ENCODE measurements at places on chromosomes 16 and 17.

GRCh38 chr17:65013613-65014391, 42.7 kb downstream of the GNA13 start:
- DNase-seq, result no peak

DNA sequence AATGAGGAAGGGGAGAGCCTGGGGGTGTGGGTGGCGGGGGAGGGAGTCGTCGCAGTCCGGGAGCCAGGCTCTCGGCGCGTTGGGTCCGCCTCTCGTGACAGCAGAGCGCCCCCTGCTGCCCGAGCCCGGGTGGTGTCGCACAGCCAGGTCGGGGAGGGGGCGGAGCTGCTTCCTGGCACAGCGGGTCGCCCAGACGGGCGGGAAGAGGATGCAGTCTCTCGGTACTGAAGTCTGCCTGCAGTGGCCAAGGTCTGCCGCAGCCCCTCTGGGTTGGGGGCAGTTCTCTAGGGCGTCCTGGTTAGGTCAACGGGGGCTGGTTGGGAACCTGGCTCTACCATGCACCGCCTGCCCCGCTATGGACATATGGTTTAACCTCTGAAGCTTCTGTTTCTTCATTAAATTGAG, 38.2 kb upstream of the CCDC182 start:
- peak; percentile 87 for DNase-seq

DNA sequence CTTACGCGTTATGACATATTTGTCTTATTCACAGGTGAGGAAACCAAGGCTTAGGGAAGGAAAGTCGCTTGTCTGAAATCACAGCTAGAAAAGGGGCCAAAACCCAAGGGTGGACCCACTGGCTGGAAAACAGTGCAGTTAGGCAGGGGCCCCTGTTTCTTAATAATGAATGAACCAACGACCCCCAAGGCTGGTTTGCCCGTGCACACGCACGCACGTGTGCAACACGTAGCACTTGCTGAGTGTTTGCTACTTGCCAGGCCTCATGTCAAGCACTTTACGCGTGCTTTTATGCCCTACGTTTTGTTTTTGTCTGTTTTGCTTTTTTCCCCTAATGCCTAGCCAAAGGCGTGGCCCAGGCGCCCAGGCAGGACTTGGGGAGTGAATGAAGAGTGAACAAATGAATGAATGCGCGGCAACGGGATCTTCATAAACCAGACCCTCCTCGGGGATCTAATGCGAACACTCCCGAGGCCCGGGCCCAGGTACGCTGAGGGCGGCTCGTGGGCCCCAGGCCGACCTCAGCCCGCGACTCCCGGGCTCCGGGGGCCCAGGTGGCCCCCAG, 571 bp upstream of the USP10 start:
- DNase-seq, result peak; percentile 44

GRCh38 chr16:88911136-88911945, 44.9 kb upstream of the PABPN1L start:
- no peak for DNase-seq

All from OCI-M1 (cell line).